ENCODE measurements at places on chromosomes 4 and X.

DNA sequence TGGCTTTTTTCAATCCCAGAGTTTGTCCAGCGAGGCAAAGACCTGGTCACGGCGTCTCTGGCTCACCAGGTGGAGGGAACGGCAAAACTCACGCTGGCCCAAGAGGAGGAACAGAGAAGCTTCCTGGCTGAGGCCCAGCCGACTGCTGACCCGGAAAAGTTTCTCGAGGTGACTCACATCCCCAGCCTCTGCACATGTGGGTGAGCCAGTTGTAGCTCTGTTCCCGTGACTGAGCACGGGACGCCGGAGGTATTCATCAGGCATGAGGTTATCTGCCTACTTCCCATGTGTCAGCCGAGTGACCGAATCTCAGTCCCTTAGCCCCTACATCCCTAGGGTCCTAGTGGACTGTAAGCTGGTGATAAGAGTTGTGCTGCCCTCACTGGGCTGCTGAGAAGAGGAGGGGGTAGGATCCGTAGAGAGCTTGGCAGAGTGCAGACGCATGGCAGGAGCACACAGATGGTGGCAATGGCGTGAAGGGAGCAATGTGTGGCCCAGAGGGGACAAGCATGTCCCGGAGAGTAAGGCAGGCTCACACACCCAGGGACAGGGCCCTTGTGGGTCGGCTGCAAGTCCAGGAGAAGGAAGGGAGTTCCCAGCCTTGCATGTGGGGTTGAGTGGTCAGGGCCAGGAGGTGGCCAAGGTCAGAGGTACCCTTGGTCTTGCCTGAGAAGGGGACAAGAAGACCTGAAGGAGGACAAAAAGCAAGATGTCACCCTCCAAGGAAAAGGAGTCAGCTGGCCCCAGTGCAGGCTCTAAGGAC is 42.9 kb downstream of the EVC start:
- no peak for DNase-seq

DNA sequence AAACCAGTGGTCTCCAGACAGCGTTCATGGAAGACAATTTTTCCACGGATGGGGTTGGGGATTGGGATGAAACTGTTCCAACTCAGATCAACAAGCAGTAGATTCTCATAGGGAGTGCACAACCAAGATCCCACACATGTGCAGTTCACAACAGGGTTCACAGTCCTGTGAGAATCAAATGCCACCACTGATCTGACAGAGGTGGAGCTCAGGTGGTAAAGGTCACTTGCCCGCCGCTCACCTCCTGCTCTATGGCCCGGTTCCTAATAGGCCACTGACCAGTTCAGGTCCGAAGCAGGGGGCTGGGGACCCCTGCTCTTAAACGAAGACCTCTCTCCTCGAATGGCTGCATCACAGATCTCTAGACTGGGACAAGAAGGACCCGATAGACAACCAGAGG is 4.4 kb downstream of the APBB2 start:
- DNase-seq, result no peak

DNA sequence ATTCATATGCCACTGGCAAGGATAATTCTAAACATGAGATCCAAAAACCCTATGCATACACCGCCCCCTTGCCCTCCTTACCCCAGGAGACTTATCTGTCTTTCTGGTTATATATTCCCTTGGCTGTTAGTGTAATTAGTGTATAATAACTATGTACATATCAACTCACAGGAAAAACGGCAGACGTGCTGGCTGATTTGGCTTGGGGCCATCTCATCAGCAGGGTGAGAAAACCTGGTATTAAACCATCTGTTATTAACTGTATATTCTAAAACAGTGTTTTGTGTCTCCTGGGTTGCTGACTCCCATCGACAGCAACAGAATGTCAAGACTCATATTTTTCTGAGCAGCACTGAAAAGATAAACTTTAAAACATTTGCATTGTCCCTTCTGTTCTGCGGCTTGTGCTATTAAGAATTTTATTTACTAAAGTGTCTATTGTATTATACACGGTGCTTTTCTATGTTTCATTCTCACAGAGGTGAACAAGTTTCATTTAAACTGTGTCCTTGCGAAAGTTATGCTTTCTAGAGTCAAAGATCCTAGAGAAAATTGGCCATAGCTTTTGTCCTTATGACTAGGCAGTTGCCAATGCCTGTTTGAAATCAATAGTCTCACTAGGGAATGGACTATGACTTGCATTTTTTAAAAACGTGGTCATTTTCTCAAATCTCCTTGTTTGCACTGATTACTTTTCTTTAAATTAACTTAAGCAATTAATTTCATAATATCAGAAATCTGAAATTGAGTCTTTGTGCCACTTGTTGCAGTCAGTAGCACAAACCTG is 211.5 kb upstream of the MID1 start:
- DNase-seq, result no peak

DNA sequence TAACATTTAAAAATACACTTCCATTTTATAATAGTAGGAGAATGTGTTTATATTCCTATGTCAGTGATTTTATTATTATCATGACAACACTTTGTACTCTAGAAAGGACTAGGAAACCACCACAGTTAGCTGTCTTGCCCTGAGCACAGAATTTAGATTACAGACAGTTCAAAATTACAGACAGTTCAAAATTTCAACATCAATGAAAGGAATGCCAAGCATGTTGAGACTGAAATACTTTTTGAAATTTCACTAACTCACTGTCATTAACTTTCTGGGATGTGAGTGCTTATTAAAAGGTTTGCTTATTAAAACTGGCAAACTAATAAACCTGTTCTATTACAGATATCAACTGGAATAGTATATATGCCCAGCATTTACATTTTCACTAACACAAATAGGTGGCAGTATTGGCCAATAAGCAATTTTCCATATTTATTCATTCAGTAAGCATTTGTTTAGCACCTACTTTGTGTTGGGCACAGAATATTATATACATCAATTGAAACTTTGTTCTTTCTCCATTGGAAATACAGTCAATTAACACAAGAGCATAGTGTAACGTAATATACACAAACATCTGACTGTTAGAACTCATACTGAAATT is 179.4 kb downstream of the FBXW7 start:
- no peak for DNase-seq

DNA sequence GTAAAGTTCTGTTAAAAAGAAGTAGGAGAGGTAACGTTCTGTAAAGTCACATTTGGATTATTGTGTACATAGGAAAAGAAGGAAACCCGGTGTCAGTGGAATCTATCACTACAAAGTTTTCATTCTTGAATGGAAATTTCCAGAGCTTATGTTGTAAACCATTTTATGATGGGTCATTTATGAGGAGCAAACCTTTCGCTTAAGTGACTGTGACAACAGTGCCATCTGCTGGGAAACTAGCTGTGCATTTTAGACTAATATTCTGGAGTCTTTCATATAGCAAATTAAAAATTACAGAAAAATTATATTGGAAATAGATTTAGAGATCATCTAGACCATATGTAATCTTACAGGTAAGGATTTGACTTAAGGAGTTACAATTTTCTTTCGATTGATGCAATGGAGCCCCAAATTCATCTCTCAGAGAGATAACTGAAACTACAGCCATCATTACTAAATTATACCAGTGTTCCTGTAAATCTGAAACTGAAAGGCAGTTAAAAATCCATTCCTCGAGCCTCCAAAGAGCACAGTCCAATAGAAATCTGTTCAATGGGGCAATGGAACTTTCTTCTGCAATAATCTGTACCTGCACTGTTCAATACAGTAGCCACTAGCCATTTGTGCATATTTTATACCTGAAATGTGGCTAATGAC is 26.9 kb downstream of the ASB9 start:
- peak; percentile 5 for DNase-seq

GRCh38 chr4:80268081-80268823 is 1.8 kb downstream of the FGF5 start:
- peak; percentile 17 for DNase-seq

DNA sequence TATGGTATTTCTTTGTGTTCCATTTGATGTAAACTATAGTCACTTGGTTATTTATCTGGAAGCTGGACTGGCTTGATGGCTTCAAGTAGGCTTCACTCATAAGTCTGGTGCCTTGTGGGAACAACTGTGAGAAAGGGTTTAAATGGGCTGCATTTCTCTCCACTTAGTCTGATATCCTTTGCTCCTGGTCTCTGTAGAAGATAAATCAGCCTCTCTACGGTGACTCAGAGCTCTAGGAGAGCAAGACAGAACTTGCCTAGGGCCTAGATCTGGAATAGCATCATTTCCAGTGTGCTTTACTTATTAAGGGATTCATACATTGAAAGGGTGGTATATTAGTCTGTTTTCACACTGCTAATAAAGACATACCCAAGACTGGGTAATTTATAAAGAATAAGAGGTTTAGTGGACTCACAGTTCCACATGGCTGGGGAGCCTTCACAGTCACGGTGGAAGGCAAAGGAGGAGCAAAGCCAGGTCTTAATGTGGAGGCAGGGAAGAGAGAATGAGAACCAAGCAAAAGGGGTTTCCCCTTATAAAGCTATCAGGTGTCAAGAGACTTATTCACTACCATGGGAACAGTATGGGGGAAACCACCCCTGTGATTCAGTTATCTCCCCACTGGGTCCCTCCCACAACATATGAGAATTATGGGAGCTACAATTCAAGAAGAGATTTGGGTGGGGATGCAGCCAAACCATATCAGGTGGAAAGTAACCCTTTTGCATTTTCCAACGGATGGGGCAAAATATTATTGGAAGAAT is 1746.4 kb upstream of the PCDH7 start:
- DNase-seq, result no peak

DNA sequence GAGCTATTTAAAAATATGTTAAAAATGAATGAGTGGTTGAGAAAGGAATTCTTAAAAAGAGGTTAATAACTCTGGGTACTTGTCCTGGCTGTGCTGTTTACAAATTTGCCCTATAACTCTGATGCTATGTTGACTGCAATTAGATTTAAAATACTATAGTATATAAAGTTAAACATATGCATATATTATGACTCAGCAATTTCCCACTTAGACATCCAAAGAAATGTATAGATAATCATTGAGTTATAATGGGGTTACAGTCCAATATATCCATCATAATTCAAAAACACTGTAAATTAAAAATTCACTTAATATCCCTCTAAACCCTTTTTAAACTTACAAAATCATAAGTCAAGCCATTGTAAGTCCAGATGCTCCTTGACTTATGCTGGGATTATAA is 430.3 kb downstream of the PACRGL start:
- DNase-seq, result no peak

DNA sequence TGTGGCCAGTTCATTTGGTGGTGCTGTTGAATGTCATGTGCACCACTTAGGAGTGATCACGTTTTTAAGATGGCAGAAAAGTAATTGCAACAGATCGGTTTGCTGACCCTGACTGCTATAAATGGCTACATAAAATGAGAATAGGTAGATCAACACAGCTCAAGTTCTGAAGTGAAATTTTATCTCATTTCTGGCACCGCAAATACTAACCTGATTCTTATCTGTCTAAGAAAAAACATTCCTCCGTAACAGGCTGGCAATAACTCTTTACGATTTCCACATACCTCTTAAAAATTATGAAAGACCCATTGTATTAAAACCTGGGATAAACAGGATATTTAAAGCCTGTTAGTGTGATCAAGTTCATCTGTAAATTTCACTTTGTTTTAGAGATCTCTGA is 387.5 kb downstream of the PDGFC start:
- DNase-seq, result no peak

DNA sequence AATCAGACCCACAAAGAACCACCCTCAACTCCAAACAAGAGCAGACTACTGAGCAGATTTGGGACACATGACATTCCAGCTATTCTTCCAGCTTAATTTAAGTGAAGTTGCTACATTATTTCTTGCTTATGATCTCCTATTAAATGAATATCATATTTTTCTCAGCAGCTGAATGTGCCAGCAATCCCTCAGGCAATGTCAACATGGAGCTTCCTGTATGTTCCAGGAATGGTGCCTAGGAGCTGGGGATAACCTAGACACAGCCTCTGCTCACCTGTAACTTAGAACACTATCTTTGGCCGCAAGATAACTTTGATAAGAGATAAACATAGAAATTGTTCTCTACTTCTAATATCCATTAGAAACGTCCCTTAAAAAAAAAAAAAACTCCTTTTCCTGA is 274.4 kb upstream of the RASGEF1B start:
- DNase-seq, result no peak

DNA sequence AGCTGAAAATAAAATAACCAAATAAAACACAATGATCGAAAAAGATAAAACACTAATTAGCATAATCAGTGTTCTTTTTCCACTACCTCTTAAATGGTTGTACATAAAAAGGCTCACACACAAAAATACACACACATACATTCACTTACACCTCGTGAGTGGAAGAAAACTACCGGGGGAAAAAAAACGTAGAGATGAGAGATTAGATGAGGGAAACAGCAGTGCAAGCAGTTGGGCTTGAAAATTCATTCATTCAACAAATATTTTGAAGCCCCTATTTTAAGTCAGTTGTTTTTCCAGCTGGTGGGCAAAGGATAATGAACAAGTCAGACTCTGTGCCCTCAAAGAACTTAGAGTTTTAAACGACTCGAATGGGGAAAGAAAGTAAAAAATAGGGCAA is 1.0 kb downstream of the TBCK start:
- no peak for DNase-seq

GRCh38 chrX:151722241-151722846 is 6.5 kb downstream of the FATE1 start:
- peak; percentile 72 for DNase-seq

- no peak for DNase-seq
Measured at GRCh38 chrX:53031380-53031779, 17.2 kb upstream of the GPR173 start.
